ENCODE measurements at places on chromosomes 13 and 19. TPM values are rescaled to one million over a fixed set of nuclear protein-coding genes. Genes with fewer than 3 reads are reported as not detected.

Gene ZNF841
- total RNA-seq: 57.4 TPM

Gene GRIK5
- under 0.01 TPM for total RNA-seq

DNA sequence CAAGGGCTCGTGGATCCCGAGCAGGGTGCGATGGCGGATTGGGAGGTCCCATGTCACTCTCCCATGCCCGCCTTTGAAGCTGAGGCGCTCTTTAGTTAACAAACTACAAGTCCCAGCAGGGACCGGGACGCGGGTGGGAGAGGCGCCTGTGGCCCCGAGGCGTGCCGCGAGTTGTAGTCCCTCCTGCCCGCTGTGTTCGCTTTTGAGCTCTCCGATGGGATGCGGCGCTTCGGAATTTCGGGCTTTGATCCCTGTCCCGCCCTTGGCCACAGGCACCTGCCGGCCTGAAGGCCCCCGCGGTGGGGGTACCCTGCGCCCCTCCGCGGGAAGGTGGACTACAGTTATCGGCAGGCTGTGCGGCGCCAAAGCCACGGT lies 11.0 kb downstream of the CYTH2 start:
- DNase-seq: no peak

DNA sequence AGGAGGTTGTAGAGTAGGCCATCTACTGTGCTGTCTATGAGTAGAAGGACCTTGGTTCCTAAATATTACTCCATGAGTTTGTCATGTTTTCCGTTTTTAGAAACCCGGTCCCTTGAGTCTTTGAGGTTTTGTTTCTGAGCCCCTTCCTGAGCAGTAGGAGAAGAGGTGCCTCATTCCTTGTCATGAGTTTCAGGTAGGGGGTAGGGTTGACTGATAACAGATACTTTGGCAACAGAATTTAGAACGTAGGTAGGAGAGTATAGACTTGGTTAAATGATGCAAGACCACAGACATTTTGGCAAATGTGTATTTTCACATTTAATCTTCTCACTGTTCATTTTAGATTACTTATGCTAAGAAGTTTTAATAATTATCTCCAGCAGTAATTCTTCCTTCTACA lies 24.6 kb downstream of the LMO7 start:
- no peak for DNase-seq

GRCh38 chr19:14114854-14115253 lies 2.7 kb downstream of the PRKACA start:
- DNase-seq: no peak

All from bronchial epithelial cell (primary cell).